ENCODE measurements at places on chromosomes 6 and 20.
A peak's percentile ranks its signal among the peaks of the same experiment; 100 is the strongest.

GRCh38 chr6:48840896-48841295 is 622.2 kb downstream of the MMUT start:
- no peak for DNase-seq

GRCh38 chr20:25042531-25043498 is 15.1 kb downstream of the ACSS1 start:
- no peak for DNase-seq

DNA sequence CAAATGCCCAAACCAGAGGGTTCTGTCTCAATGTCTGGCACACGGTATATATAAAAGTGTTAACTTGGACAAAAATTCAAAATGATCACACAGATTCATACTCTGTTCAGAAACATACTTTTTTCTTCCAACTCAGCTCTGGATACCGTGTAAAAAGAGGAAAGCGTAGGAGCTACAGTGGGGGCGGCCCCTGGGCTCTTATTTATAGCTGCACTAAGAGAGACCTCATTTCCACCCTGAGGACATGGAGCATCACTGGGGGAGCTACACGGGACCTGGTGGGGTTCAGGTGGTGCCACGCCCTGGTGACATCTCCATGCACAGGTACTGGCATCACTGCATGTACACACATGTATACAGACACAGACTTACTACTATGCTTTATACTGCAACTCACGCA is 185.9 kb upstream of the FOXQ1 start:
- DNase-seq: no peak

DNA sequence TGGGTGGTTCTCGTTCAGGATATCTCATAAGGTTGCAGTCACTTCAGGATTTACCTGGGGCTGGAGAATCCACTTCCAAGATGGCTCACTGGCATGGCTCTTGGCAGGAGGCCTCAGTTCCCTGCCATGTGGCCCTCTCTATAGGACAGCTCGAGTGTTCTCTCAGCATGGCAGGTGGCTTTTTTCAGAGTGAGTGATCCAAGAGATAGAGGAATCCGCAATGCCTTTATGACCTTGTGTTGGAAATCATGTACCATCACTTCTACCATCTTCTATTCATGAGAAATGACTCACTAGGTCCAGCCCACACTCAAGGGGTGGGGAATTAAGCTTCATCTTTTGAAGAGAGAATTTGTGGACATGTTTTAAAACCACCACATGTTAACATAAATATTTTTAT is 37.8 kb downstream of the PPP1R16B start:
- no peak for DNase-seq

- DNase-seq: no peak
Measured at GRCh38 chr20:5688431-5688972, 61.7 kb upstream of the SHLD1 start.

GRCh38 chr6:68527691-68528090 is 107.4 kb upstream of the ADGRB3 start:
- no peak for DNase-seq

DNA sequence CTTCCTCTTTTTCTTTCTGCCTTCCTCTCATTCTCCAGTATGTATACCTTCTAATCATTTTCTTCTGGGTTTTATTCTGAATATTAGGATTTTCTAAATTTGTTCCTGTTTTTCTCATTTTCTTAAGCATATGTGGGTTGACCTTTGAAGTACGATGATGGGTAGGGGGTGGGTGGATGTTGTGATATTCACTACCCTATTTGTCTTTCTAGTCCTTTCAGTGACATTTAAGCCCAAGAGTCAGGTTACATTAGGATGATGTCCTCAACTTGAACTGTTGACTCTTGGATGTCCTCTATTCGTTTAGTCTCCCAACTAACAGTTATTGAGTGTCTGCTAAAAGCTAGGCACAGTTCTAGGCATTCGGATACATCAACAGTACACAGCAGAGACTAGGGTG is 7.3 kb downstream of the ABT1 start:
- DNase-seq: no peak

DNA sequence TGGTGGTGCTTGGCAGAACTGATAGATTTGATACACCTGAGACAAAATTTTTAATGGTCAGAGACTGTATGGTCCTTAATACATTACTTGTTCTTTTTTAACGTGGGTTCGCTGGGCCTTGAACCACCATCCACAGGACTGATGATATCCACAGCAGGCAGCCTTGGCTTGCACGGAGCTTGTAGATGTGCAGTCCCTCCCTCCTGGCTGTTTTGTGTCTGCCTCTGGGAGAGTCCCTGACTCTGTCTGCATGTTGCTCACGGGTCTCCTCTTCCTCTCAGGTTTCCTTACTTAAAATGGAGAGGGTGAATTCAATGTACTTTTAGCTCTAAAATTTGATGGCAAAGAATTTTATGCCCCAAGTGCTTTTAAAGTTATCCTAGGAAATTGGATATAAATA is 17.5 kb downstream of the KIF25 start:
- no peak for DNase-seq

DNA sequence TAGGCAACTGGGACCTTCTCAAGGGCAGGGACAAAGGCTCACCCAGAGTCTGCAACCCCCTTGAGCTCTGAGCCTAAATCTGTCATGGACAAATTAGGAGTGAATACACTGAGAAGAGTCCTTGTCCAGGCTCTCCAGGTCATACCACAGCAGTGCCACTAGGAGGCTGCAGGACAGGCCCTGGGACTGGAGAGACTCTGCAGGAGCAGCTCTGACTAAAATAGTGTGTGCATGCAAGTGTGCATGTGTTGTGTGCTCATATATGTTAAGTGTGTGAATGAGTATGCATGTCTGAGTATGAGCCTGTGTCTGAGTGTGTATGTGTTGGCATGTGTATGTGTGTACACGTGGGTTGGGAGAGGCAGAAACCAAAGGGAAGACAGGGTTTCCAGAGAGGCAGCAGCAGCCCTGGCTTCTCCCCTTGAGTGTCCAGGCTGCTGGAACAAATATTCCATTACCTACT is 27.1 kb downstream of the MRPL14 start:
- no peak for DNase-seq

DNA sequence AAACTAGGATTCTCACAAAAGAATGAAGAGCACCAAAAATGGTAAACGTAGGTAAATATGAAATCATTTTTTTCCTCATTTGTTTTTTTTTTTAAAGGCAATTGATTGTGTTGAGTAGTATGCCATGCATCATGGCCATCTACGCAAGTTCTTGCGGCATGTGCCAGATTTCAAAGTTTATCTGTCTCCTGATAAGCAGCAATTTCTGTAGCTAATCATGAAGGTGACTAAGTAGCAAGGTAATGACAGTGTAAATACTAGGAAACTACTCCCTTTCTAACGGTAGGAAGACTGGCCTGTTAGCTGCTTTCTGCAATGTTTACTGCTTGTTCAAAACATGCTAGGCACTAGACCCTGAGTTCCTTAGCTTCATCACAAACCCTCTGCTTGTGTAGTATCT is 13.4 kb upstream of the LY86 start:
- DNase-seq: no peak

GRCh38 chr6:152993431-152993830 is 9.1 kb downstream of the MTRF1L start:
- no peak for DNase-seq

GRCh38 chr6:10561611-10562199 is 40.6 kb downstream of the GCNT2 start:
- no peak for DNase-seq

- DNase-seq: no peak
Measured at GRCh38 chr20:14816471-14816870, 479.1 kb upstream of the FLRT3 start.

GRCh38 chr6:54467384-54467783 is 159.1 kb downstream of the TINAG start:
- DNase-seq: no peak

DNA sequence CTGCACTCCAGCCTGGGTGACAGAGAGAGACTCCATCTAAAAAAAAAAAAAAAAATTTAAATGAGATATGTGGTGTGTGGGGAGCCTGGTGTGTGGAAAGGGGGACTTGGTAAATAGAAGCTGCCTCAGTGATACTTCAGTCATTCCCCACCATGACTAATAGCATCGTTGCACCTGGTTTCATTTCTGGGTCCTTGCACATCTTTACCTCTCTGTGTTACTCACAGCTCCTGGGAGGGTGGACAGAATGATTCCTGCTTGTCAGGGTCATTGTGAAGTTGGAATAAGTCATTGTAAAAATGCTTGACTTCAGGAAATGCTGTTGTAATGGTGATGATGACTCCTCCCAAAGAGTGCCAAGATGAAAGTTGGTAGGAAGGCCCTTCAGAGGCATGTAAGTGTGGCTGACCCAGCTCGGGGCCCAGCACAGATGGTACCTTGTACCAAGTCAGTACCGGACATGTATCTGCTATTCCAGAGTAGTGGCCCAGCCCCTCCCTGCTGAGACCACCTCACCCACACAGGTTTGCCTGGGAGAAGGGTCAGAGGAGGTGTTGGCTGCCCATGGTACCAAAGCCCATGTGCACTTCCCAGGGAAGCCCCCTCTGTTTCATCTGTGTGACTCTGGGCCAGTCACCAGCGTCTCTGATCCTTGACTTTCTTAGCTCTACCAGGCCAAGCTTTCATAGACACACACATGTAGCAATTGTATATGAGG is 48.4 kb downstream of the PLAGL2 start:
- DNase-seq: no peak

DNA sequence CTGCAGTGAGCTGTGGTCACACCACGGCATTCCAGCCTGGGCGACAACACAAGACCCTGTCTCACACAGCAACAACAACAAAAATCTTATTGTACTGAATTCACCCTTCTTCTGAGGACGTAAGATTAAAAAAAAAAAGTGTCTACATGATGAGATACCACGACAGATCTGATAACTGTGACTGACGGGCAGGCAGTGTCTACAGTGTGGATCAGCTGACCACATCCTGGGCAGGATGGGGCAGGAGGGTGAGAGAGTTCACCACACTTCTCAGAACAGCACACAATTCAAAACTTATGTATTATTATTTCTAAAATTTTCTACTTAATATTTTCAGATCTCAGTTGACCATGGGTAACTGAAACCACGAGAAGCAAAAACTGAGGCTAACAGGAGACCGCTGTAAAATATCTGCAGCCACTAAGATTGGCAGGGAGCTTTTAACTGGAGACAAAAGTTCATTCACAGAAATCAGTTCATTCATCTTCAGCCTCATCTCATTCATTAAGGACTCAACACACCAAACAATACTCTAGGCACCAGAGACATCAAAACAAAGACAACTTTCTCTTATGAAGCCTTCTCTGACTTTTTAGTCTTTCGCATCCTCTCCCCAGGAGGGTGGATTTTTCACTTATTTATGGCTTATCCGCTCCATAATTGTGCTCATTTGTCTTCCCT is 15.7 kb upstream of the NHSL1 start:
- DNase-seq: no peak

GRCh38 chr6:169926617-169927417 is 175.4 kb downstream of the ERMARD start:
- DNase-seq: no peak

- no peak for DNase-seq
Measured at GRCh38 chr6:18110162-18110561, 12.3 kb downstream of the NHLRC1 start.

DNA sequence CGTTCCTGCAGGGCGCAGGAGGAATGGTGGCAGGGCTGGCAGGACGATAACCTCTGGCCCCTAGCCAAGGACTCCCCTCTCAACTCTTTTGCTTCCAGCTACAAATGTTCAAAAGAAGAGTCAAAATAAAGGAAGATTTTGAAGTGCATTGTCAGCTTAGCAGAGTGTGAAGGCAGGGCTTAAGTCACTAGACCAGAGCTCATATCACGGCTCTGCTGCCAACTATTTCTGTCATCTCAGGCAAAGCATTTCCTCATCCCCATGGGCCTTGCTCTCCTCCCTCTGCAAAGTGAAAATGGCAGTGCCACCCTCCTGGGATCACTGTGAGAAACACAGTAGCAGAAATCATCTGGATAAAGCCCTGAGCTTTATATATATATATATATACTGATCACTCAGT is 36.7 kb downstream of the CFAP61 start:
- DNase-seq: no peak

DNA sequence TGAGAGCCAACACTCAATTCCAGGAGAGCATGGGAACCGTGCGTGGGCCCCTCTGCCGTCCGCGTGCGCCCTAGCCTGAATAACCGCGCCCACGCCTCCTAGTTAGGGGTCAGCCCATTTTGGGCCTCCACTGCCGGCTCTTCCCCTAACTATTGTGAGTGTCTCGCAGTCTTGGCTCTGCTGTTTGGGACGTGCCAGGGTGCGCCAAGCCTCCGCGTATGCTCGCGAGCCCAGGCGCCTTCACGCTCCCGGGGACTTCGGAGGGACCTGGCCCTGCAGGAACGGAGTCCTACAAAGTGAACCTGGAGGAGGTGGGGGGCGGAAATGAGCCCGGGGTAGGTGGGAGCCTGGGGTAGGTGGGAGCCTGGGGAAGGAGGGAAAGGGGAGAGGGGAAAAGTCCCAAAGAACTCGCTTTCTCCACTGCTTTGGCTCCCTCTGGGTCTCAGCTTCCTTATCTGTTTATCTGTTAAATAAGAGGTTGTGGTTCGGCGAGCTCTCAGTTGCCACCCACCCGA is 873 bp upstream of the GCM2 start:
- peak; percentile 45 for DNase-seq

DNA sequence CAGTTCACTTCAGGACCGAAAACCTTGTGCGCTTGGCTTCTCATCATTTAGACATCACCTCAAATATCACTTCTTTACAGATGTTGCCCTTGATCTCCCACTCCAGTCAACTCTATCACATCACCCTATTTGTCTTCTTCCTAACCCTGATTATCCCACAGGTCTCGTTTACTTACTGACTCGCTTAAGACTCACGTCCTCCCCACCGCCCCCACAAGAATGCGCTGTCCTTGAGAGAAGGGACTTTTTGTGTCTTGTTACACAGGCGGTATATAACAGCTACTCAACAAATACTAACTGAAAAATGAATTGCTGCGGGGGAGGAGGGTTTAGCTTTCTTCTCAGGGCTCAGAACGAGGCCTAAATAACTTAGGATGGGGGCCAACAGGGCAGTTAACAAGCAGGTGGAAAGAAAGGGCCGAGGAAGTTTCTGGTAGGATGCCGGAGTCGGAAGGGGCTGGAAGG is 527 bp downstream of the TOMM34 start:
- DNase-seq: no peak

- DNase-seq: no peak
Measured at GRCh38 chr20:34368547-34368946, 5.5 kb downstream of the ITCH start.

DNA sequence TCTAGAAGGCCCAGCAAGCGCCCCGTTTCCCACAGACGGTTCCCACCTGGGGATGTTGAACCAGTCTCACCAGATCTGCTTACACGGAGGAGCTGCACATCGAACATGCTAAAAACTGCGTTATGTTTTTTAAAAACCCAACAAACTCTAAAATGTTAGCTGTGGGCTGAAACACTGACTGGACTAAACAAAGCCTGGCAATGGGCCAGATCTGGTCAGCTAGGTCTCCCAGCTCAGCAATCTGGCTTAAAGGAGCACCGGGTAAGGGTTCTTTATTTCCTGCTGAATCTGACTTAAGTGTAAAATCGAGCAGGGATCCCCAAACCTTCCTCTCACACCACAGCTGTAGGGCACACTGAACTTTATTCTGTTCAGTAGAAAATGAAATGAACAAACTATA is 156.9 kb downstream of the FOXC1 start:
- DNase-seq: no peak

- DNase-seq: no peak
Measured at GRCh38 chr20:23880417-23880816, 869 bp upstream of the CST5 start.
